ENCODE measurements at places on chromosomes 12 and 14.

GRCh38 chr12:93191423-93191822, 186.3 kb upstream of the NUDT4 start:
- no peak for DNase-seq

GRCh38 chr12:15987696-15988095, 76.6 kb downstream of the DERA start:
- no peak for DNase-seq

GRCh38 chr12:93426412-93426805, 15.3 kb downstream of the UBE2N start:
- DNase-seq: no peak

DNA sequence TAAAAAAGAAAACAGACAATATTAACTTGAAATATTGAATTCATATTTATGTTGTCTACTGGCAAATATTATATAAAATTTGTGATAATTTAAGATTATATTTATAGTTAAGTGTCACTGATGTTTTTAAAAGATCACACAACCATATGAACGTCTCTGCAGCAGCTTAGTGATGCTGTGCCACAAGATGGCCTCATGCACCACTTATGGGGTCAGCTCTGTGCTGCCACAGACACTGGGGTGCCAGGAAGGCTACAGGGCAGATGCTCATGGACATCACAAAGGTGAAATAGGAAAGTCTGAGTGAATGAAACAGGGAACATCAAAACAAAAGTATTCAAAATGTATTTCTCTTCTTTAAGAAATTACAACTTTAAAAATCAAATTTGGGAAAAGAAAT, 13.1 kb downstream of the ATXN3 start:
- peak; percentile 55 for DNase-seq

GRCh38 chr12:13373803-13374202, 177.3 kb downstream of the EMP1 start:
- no peak for DNase-seq

DNA sequence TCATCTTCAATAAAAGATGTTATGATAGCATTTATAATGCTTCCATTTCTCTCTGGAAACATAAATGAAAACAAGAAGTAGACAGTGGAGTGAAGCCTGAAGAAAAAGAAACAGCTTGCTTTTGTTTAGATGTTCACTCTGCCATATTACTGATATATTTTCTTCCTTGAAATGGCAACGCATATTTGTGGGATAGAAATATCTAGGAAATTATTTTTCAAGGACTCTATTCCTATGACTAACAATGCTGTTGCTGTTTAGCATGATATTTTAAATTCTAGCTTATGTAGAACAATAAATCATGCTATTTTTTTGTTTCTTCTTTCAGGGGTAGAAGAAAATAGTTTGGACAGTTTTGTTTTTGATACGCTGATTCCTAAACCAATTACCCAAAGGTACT, 359.0 kb downstream of the NAV3 start:
- no peak for DNase-seq

DNA sequence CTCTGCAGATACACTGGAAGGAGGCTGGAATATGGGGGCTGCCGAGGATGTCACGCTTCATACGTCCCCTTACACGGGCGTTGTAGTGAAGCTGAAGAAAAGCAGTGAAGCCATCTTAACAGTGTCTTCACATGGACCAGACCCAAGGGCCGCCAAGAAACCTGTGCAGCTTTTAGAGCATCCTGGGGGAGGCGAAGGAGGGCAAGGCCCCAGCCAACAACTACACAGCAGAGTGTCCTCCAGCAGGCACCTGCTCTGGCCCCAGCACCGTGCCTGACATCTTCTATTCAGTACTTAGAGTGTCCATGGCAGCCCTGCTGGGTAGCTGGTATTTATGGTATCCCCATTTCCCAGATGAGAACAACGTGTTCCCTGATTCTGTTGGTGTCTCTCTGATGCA, 48.9 kb upstream of the RIN3 start:
- DNase-seq: no peak

DNA sequence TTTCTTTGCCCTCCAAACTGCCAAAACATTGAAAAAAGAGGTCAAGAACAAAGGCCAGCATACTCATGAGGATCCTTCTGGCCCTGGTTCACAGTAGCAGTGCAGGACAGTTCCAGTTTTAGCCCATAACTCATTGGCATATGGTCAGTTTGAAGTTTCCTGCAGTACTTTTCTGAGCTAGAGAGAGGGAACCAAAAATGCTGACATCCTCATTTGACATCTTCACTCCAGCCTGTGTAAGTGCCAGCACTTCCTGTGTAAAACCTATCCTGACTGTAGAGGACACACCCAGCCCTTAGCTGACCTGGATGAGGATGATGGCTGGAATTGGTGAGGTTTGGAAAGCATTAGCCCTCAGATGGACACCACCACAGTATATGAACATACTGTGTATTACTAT, 84.1 kb downstream of the FGD4 start:
- no peak for DNase-seq

DNA sequence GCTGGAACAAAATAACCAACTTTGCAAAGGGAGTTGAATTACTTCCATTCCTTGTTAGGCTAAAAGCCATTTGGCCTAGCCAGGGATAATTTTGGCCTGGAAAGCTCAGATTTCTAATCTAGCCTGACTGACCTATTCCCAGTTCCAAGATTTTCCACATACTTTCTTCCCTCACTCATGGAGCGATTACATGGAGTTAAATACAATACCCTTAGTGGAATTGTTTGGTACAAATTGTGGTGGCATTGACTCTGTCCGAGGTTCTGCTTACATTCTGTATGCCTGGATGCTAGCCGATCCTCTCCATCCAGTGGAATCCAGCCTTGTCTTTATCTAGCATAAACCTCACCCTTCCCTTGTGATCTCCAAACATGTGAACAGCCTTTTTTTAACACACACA, 965.1 kb downstream of the DIO2 start:
- no peak for DNase-seq

GRCh38 chr12:113891167-113891692, 74.9 kb downstream of the RBM19 start:
- DNase-seq: no peak

- DNase-seq: no peak
These were observed 3.6 kb upstream of the IGFBP6 start for GRCh38 chr12:53093777-53094393.

- no peak for DNase-seq
These were observed 1.5 kb downstream of the TMEM132C start for GRCh38 chr12:128268379-128268995.

DNA sequence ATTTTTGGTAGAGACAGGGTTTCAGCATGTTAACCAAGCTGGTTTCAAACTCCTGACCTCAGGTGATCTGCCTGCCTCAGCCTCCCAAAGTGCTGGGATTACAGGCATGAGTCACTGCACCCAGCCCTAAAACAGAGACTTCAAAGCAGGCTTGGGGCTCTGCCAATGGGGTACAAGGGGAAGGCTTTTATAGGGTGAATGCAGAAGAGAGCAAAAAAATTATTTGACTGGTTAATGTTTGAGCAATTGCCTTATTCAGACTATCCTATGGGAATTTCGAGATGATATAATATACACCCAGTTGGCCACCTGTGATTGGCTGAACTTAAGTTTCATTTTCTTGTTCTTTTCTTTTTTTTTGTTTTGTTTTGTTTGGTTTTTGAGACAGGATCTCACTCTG, 31.5 kb upstream of the ACTN1 start:
- DNase-seq: no peak

- DNase-seq: no peak
These were observed 1.5 kb downstream of the AMN start for GRCh38 chr14:102923925-102924486.

- DNase-seq: no peak
These were observed 1057.5 kb downstream of the LRFN5 start for GRCh38 chr14:42664190-42664589.

DNA sequence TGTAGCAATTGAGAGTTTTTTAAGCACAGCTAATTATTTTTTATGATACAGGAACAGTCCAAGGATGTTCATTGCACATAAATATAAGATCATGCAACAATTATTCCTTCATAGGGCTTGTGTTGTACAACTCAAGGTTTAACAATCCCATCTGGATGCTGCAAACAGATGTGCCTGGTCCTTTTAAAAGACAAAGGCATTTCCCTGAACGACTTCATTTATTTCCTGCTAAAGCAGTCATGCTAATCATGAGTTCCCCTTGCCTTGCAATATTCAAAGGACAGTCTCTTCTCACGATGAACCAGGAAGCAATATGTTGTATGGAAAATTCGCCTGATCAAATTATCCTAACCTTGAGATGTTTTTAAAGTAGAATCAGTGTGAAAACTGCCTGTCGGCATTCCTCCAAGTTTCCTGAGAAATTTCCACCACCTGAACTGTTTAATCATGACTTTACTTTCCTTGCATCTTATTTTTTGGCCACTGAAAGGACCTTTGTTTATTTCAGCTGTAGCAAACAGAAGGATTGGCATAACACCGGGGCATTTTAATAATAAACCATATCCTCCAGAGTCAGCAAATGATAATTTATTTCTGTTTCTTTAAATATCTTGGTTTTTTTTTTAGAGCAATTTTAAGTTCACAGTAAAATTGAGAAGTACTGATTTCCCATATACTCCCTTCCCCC, 33.9 kb upstream of the TSPAN8 start:
- DNase-seq: no peak

GRCh38 chr14:38202444-38203191, 5.1 kb upstream of the SSTR1 start:
- no peak for DNase-seq

- no peak for DNase-seq
These were observed 2.9 kb upstream of the TSFM start for GRCh38 chr12:57779736-57780135.

GRCh38 chr12:77248036-77248435, 182.7 kb upstream of the E2F7 start:
- DNase-seq: no peak

GRCh38 chr12:126685636-126686035, 1581.3 kb upstream of the TMEM132C start:
- no peak for DNase-seq

DNA sequence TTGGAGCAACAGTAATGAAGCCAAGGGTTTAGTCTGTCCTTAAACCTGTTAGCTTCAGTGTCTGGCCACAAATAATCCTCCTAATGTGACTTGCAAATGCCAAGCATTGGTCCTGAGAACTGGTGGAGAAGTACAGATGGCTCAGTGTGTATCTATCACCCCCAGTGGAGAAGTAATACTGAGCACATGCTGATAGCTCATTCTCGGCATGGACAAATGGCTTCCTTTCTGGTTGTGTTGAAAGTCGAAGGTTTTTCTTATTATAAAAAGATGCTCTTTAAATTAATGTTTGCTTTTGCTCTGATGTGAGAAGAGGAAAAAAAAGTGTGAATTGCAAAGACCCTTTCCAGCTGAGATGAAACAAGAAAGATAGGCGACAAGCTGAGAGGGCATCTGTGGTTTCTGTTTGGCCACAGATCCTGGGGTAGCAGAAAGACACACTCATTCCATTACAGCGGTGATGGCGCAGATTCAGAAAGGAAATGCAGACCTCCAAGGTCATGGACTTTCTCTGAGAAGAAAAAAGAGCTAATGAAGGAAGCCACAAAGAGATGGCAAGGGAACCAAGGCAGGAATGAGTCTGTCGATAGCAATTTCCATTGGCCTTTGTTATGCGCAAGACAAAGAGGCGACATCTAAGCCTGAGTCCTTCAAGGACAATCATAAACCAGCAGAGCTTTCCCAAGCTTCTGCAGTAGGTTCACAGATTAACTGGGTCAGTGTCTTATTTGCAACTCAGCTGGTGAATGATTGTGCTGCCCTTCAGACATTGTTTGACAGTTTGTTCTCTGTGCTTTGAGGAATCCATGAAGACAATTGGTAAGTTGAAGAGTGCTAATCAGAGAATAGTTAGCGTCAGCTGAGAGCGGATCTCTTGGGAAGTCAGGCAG, 155.5 kb upstream of the RGS6 start:
- no peak for DNase-seq

DNA sequence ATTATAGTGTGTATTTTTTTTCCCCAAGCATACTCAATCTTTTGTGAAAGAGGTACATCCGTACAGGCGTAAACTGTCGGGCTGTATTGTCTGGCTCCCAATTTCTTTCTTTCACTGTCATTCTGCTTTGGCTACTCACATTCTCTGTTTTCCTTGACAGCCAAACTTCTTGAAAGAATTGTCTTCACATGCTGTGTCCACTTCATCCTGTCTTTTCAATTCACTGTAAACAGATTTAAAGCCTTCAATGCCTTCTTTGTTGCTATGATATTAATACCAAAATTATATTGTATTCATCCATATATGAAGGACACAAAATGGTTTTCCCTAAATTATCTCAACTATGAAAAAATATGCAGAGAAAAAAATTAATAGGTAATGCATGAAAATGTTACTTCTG, 6.0 kb upstream of the ATP23 start:
- DNase-seq: peak; percentile 19

- no peak for DNase-seq
These were observed 55.6 kb upstream of the ACTN1 start for GRCh38 chr14:69034612-69035262.

- no peak for DNase-seq
These were observed 9.2 kb upstream of the ADCK1 start for GRCh38 chr14:77790566-77791224.

- no peak for DNase-seq
These were observed 33.7 kb upstream of the KTN1 start for GRCh38 chr14:55546212-55546874.

GRCh38 chr14:22849212-22849819, 12.9 kb downstream of the MMP14 start:
- DNase-seq: no peak

GRCh38 chr14:24236689-24237462, 4.1 kb downstream of the GMPR2 start:
- no peak for DNase-seq

GRCh38 chr12:77782034-77782433, 48.7 kb upstream of the NAV3 start:
- no peak for DNase-seq

DNA sequence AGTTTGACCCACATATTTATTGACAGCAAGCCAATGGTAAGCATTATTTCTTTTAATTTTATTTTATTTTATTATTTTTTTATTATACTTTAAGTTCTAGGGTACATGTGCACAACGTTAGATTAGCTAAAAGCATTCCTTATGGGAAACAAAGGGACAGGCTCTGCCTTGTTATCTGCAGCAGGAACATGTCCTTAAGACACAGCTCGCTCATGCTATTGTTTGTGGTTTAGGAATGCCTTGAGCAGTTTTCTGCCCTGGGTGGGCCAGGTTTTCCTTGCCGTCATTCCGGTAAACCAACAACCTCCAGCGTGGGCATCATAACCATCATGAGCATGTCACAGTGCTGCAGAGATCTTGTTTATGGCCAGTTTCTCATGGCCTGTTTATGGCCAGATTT, 370.2 kb downstream of the TMEM117 start:
- DNase-seq: no peak

GRCh38 chr12:64299628-64300027, 77.5 kb upstream of the KICS2 start:
- no peak for DNase-seq
